HepG2 (cell line): ENCODE measurements at places on chromosomes 3 and 15. TPM values are rescaled to one million over a fixed set of nuclear protein-coding genes. Genes with fewer than 3 reads are reported as not detected.

Gene COL6A6
- total RNA-seq, result not detected in 2 replicates

Gene MLF1
- 1.0 and 1.9 TPM in 2 replicates for total RNA-seq

Gene TMEM87A
- 22.8 and 42.8 TPM in 2 replicates for total RNA-seq

Gene SMCO1
- total RNA-seq, result not detected in 2 replicates

Gene ANKUB1
- not detected in 2 replicates for total RNA-seq

Gene SLC9C1
- total RNA-seq, result not detected in 2 replicates

Gene EID1
- total RNA-seq, result 5.4 and 8.0 TPM in 2 replicates

Gene GNAT1
- 0.15 TPM in 1 of 2 replicates, not detected in the other for total RNA-seq

Gene EXOSC7
- 74.7 and 81.9 TPM in 2 replicates for total RNA-seq

Gene P2RY14
- not detected in 2 replicates for total RNA-seq

Gene STRIT1
- not detected in 2 replicates for total RNA-seq

Gene PYGO1
- total RNA-seq, result 1.8 and 2.6 TPM in 2 replicates

DNA sequence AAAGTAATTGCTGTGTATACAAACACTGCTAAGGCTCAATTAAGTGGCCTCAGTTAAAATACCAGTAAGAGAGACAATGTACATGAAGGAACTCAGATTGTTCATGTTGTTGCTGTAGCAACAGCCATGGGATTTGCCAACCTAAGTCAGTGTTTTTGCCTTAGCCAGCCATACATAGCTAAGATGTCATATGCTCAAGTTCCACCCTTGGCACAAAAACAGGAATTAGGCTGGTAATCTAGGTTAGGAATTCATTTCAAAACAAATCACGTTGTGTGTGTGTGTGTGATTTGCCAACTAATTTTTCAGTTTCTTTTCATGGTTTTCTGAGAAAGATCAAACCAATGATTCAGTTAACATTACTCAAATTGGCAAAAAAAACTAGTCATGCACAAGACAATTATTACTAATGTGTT, 143.7 kb upstream of the KCNMB2 start:
- no peak overlapping the region for H3K27ac ChIP-seq
- H3K27me3 ChIP-seq, result no peaks in the 10 kb centered on the region
- H3K4me3 ChIP-seq, result no peak overlapping the region
- H3K36me3 ChIP-seq, result no peaks in the 10 kb centered on the region
- no peaks in the 10 kb centered on the region for H3K4me1 ChIP-seq

DNA sequence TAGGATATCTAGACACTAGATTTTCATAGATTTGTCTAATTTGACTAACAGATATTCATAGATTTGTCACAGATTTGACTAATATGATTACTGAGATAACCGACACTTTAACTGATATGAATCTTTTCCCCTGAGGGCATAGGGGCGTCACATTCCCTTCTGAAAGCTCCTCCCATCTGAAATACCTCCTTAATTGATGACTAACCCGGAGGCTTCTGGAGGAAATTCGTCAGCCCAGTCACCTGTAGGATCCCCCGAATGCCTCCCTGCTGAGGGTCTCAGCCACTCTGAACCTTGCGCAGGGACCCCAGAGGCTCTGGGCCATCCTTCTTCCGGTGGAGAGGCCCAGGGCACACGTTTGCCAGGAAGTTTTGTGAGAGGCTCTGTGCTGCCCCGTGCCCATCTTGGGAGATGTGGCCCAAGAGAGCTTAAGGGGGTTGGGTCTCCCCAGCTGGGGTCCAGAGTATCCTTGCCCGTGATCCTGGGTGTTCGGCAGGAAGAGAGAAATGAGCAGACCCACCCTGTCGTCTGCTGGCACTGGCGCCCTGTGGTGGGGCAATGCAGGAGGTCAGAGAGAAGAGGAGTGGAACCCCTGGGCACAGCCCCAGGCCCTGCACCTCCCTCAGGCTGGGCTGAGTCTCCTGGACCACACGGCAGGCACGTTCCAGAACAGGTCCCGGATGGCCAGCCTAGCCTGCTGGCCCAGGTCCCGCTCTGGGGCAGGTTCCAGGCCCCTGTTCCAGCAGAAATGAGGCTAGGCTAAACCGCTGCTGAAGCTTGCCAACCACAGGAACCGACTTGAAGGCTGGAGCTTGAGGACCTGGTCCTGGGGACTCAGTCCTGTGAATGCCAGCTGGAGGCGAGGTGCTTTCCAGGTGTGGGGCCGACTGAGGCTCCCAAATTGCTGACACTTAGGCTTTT, 1.7 kb downstream of the PLA2G4D start:
- no peak for DNase-seq
- H3K27ac ChIP-seq, result no peak overlapping the region
- H3K36me3 ChIP-seq, result no peaks in the 10 kb centered on the region
- H3K4me3 ChIP-seq, result peak overlapping the region; percentile 28

GRCh38 chr3:18428991-18429745, 4.0 kb upstream of the SATB1 start:
- peaks cover 3% of the 10 kb centered on the region for H3K27me3 ChIP-seq
- H3K4me1 ChIP-seq, result peaks cover 5% of the 10 kb centered on the region; the same call in 1 of the 2 replicates
- H3K27ac ChIP-seq, result no peak overlapping the region
- H3K36me3 ChIP-seq, result no peaks in the 10 kb centered on the region

DNA sequence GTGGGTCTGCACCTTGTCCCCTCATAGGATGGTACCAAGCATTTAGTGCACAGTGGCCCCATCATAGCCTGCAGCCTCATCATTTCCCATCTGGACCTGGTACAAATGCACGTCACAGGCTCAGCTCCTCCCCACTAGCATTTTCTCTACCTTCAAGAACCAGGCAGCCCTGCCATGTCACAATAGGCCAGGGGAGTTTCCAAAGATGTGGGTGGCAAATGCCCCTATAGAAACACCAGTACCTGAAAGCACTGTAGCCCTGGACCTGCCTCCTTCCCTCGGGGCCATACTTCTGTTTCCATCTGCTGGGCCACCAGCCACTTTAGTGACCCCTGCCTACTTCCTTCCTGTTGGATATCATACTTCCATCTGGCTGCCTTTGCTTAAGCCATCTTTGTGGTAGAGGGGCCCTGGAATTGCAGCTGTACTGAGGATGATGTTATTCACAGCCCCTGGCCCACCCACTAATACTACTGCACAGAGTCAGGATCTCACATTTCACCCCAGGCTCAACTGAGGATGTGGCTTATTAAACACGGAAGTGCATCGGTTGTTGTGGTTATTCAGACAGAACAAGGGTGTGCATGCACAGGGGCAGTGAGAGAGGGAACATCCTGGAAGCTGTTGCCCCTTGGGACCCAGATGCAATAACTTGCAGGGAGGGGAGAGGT, 3.8 kb downstream of the TCTA start:
- no peak overlapping the region for H3K4me3 ChIP-seq
- H3K27ac ChIP-seq, result no peak overlapping the region
- DNase-seq, result no peak

DNA sequence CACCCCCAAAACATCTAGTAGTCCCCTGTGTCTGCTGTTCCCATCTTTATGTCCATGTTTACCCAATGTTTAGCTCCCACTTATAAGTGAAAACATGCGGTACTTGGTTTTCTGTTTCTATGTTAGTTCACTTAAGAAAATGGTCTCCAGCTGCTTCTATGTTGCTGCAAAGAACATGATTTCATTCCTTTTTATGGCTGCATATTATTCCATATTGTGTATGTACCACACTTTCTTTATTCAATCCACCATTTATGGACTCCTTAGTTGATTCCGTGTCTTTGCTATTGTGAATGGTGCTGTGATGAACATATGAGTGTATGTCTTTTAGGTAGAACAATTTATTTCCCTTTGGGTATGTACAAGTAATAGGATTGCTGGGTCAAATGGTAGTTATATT, 51.2 kb downstream of the GRK7 start:
- 0 out of 2 replicates have a peak, but pooled peaks cover 2% of the 10 kb centered on the region for H3K27me3 ChIP-seq
- no peaks in the 10 kb centered on the region for H3K36me3 ChIP-seq
- H3K4me3 ChIP-seq, result no peak overlapping the region

- no peak for DNase-seq
- no peak overlapping the region for H3K4me3 ChIP-seq
- no peaks in the 10 kb centered on the region; the same call in none of the 2 replicates for H3K36me3 ChIP-seq
- H3K27me3 ChIP-seq, result no peaks in the 10 kb centered on the region
These were observed 161.3 kb downstream of the AKAP13 start for GRCh38 chr15:85541744-85542143.

DNA sequence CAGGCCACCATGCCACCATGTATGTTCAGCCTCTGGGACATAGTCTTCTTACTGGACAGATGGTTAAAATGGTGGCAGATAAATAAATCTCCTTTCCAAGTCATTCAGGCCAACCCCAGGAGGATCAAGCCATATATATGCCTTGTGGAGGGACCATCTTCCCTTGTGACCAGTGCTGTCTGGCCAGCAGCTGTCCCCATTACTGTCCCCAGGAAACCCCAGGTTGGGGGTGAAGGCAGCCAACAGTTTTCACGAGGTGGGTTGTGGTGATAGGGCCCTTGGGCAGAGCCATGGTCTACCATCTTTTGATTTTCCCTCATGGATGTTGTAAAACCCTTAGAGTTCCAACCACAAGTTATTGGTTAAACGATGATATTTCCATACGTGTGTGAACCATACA, 48.7 kb upstream of the PCSK6 start:
- peaks cover 93% of the 10 kb centered on the region for H3K4me1 ChIP-seq
- no peaks in the 10 kb centered on the region for H3K27me3 ChIP-seq
- H3K4me3 ChIP-seq, result no peak overlapping the region
- peak overlapping the region; percentile 64 for H3K27ac ChIP-seq
- no peak for DNase-seq

DNA sequence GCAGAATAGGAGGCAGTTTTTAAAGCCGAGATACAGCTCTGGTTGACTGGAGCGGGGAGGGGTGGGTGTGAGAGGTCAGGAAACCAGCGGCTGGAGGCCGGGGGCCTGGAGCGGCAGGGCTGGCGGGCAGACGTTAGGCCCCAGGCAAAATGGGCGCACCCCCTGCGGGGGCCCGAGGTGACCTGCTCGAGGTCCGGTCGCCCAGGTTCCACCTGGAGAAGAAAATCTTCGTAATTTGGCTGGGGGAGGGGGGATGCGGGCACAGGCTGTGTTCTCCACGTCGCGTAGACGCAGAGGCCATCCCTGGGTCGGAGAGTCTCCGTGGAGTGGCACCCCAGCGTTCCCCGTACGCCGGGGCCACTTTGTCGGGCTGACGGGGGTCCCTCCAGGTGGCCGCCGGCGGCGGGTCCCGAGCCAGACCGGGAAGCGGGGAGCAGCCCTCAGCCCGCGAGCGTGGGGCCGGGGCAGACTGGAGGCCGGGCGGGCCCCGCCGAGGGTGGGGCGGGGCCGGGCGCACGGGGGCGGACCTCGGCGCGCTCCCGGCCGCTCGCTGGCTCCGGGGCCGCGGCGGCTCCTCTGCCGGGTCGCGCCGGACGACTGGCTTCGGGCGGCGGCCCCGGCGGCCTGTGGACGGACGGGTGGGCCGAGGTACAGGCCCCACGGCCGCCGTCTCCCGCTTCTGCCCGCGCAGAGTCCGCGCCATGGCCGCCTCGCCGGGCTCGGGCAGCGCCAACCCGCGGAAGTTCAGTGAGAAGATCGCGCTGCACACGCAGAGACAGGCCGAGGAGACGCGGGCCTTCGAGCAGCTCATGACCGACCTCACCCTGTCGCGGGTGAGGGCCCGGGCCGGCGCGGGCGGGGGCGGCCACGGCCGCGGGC, at the start of gene CRTC3:
Gene CRTC3, plus strand, starts transcription at position 553 of the 879 bp plus-strand sequence. Its CDS starts 149 bp downstream, at position 702.
- H3K4me1 ChIP-seq, result peaks cover 31% of the 10 kb centered on the region
- no peaks in the 10 kb centered on the region; the same call in 1 of the 2 replicates for H3K27me3 ChIP-seq
- H3K4me3 ChIP-seq, result peak within 1 kb of the TSS; percentile 86
- peak within 1 kb of the TSS; percentile 51 for H3K27ac ChIP-seq
- no peak for DNase-seq

GRCh38 chr3:182115328-182116015, 403.7 kb downstream of the SOX2 start:
- no peak overlapping the region for H3K27ac ChIP-seq
- no peaks in the 10 kb centered on the region for H3K36me3 ChIP-seq
- no peak for DNase-seq
- H3K27me3 ChIP-seq, result no peaks in the 10 kb centered on the region; the same call in 1 of the 2 replicates
- no peaks in the 10 kb centered on the region for H3K4me1 ChIP-seq
- no peak overlapping the region for H3K4me3 ChIP-seq

- no peaks in the 10 kb centered on the region for H3K27me3 ChIP-seq
- H3K4me3 ChIP-seq, result no peak overlapping the region
- H3K36me3 ChIP-seq, result no peaks in the 10 kb centered on the region
- no peaks in the 10 kb centered on the region for H3K4me1 ChIP-seq
- no peak overlapping the region for H3K27ac ChIP-seq
- no peak for DNase-seq
These were observed 101.2 kb upstream of the WNT5A start for GRCh38 chr3:55588146-55588765.

DNA sequence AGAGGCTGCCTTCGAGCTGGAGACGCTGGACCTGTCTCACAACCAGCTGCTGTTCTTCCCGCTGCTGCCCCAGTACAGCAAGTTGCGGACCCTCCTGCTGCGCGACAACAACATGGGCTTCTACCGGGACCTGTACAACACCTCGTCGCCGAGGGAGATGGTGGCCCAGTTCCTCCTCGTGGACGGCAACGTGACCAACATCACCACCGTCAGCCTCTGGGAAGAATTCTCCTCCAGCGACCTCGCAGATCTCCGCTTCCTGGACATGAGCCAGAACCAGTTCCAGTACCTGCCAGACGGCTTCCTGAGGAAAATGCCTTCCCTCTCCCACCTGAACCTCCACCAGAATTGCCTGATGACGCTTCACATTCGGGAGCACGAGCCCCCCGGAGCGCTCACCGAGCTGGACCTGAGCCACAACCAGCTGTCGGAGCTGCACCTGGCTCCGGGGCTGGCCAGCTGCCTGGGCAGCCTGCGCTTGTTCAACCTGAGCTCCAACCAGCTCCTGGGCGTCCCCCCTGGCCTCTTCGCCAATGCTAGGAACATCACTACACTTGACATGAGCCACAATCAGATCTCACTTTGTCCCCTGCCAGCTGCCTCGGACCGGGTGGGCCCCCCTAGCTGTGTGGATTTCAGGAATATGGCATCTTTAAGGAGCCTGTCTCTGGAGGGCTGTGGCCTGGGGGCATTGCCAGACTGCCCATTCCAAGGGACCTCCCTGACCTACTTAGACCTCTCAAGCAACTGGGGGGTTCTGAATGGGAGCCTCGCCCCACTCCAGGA, 21.1 kb downstream of the NRROS start:
- no peak overlapping the region for H3K27ac ChIP-seq
- no peaks in the 10 kb centered on the region for H3K36me3 ChIP-seq
- peaks cover 29% of the 10 kb centered on the region; the same call in 2 of the 3 replicates for H3K27me3 ChIP-seq
- H3K4me3 ChIP-seq, result no peak overlapping the region

DNA sequence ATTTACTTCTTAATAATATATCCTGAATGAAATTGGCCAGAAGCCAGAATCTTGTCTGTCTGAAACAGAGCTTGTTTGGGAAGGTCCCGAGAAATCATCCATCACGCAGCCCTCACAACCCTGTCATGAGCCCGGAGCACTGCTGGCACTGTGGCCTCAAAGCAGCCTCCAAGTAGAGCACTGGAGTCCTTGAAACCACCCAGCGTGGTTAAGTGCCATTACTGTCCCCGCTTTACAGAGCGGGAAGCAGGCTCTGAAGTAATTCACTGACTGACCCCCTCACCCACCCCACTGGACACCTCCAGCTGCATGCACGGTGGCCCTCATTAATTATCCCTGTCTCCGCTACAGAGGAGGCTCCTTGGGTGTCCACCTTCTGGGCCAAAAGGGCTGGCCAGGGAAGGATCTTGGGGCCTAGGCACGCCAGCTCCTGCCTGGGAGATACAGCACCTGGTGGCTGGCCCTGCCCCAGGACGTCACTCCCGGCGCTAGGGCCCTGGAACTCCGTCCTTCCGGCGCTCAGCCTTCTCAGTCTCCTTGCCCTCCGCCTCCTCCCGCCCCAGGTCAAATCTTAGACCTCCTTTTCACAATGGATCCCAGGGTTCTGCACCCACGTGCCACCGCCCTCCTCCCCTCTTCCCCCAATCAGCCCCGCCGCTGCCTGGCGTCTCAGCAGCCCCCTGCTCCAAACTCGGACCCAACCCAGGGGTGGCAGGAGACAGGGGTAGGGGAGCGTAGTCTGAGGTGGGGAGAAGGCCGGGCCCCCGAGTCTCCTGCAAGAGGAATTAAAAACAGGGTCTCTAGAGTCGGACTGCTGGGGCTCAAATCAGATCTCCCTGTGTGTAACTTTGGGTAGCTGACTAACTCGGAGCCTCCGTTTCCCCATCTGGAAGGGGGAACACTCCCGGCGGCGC, 1.1 kb downstream of the TKT start:
- H3K4me1 ChIP-seq, result peaks cover 84% of the 10 kb centered on the region
- H3K36me3 ChIP-seq, result peaks cover 1% of the 10 kb centered on the region; the same call in 1 of the 2 replicates
- H3K4me3 ChIP-seq, result peak overlapping the region; percentile 97
